ENCODE measurements at places on chromosomes 5 and 9. TPM values are rescaled to one million over a fixed set of nuclear protein-coding genes. Genes with fewer than 3 reads are reported as not detected.

DNA sequence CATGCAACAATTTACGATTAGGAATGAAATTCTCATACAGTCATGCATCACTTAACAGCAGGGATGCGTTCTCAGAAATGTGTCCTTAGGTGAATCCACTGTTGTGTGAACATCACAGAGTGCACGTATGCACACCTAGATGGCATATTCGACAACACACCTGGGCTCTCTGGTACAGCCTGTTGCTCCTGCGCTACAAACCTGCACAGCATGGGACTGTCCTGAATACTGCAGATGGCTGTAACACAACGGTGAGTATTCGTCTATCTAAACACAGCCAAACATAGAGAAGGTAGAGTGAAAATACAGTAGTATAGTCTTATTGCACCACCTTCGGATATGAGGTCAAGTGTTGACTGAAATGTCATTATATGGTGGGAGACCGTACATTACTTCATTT lies 44.0 kb upstream of the LCP2 start:
- no peak overlapping the region for H3K4me3 ChIP-seq
- no peaks in the 10 kb centered on the region for H3K4me1 ChIP-seq
- H3K27ac ChIP-seq: no peak overlapping the region
- H3K27me3 ChIP-seq: no peaks in the 10 kb centered on the region
- DNase-seq: no peak

GRCh38 chr9:35341585-35341984 lies 148.3 kb upstream of the RUSC2 start:
- no peak for DNase-seq
- no peaks in the 10 kb centered on the region for H3K27me3 ChIP-seq
- H3K36me3 ChIP-seq: no peaks in the 10 kb centered on the region
- no peak overlapping the region for H3K4me3 ChIP-seq
- H3K27ac ChIP-seq: no peak overlapping the region
- H3K4me1 ChIP-seq: no peaks in the 10 kb centered on the region

GRCh38 chr5:142014911-142015584 lies 2.2 kb upstream of the GNPDA1 start:
- peak overlapping the region; percentile 90 for H3K27ac ChIP-seq
- H3K27me3 ChIP-seq: no peaks in the 10 kb centered on the region

DNA sequence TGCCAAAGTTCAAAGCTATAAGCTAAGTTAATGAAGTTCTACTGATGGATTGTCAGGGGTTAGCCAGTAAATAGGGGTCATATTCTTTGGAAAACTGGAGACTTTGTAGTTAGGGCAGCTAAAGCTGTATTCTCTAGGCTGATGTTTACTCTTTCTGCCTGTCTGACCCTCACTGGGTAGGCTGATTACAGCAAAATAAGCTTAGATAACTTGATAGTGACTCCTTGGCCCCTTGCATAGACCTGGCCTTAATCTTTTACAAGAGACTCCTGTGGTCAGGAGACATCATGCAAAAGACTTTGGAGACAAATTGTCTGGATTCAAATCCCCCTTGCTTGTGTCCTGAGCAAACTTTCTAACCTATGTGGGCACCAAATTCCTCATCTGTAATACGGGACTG lies 314.4 kb upstream of the MSX2 start:
- H3K4me1 ChIP-seq: no peaks in the 10 kb centered on the region
- peaks cover 10% of the 10 kb centered on the region for H3K27me3 ChIP-seq
- no peaks in the 10 kb centered on the region for H3K36me3 ChIP-seq
- DNase-seq: no peak
- H3K4me3 ChIP-seq: no peak overlapping the region

GRCh38 chr9:82108474-82108873 lies 119.9 kb downstream of the SPATA31D1 start:
- no peak overlapping the region for H3K4me3 ChIP-seq
- H3K36me3 ChIP-seq: no peaks in the 10 kb centered on the region
- H3K4me1 ChIP-seq: no peaks in the 10 kb centered on the region
- H3K27me3 ChIP-seq: no peaks in the 10 kb centered on the region
- H3K27ac ChIP-seq: no peak overlapping the region
- no peak for DNase-seq

GRCh38 chr9:36113999-36114398 lies 22.5 kb upstream of the GLIPR2 start:
- H3K4me1 ChIP-seq: no peaks in the 10 kb centered on the region
- DNase-seq: no peak
- H3K27ac ChIP-seq: no peak overlapping the region
- H3K4me3 ChIP-seq: no peak overlapping the region
- peaks cover 3% of the 10 kb centered on the region for H3K36me3 ChIP-seq
- H3K27me3 ChIP-seq: no peaks in the 10 kb centered on the region

GRCh38 chr5:169831331-169831730 lies 149.0 kb downstream of the INSYN2B start:
- H3K4me1 ChIP-seq: no peaks in the 10 kb centered on the region
- no peak overlapping the region for H3K4me3 ChIP-seq
- DNase-seq: no peak

GRCh38 chr9:70589571-70590314 lies 175.3 kb upstream of the KLF9 start:
- no peak overlapping the region for H3K27ac ChIP-seq
- no peaks in the 10 kb centered on the region for H3K4me1 ChIP-seq
- H3K4me3 ChIP-seq: no peak overlapping the region

DNA sequence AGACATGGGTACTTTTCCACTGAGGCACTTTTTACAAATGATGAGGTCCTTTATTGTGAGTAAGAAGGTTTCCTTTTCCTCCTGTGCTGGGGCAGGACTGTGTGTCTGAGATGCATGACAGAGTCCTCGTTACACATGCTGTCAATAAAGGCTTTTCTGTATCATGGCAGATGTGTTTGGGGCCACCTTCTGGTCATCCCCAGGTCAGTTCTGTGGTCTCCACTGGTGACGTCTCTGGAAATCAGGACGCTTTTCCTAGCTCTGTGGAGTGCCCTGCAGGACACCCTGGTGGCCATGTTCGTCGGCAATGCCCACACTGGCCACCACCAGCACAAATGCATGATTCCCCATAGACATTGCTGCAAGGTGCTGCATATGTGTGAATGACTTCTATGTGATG lies 2.8 kb downstream of the CMBL start:
- peak; percentile 56 for DNase-seq
- H3K4me3 ChIP-seq: no peak overlapping the region
- no peaks in the 10 kb centered on the region for H3K36me3 ChIP-seq
- H3K27me3 ChIP-seq: no peaks in the 10 kb centered on the region
- peaks cover 52% of the 10 kb centered on the region for H3K4me1 ChIP-seq

DNA sequence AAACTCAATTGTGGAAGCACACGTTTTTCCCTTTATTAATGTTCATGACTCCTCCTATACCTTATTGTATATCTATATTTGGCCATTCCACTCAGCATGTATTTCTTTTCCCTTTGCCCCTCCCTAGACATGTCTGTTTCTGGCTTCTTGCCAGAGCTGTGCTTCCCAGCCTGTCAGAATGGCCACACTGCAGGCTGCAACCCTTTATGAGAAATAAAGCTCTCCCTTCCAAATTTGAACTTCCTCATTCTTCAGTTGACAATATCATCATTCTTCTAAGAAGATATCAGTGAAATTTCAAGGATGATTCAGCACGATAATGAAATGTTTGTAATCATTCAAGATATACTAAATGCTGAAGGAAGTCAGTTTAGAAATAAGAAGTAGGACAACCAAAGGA lies 107.6 kb upstream of the PRSS3 start:
- H3K4me3 ChIP-seq: no peak overlapping the region
- H3K36me3 ChIP-seq: no peaks in the 10 kb centered on the region
- no peaks in the 10 kb centered on the region for H3K27me3 ChIP-seq

- H3K27me3 ChIP-seq: no peaks in the 10 kb centered on the region
- no peak overlapping the region for H3K4me3 ChIP-seq
- no peak for DNase-seq
- H3K36me3 ChIP-seq: no peaks in the 10 kb centered on the region
- no peak overlapping the region for H3K27ac ChIP-seq
Measured at GRCh38 chr9:11868795-11869194, 824.4 kb upstream of the TYRP1 start.

DNA sequence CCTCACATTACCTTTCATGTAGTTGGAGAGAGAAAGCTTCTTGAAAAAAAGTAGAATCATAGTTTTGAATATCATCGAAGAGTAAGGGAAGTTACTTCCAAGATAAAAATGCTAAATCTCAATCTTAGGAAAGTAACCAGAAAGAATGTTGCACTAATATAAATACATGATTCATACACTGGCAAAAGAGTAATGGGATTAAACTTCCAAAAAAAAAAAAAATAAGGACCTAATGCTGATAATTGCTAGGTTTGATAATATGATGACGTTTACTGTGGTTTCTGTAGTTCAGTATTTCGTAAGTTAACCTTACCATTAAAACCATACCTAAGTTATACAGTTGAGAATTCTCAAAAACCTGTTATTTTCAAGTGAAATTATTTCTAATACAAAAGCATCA lies 573.8 kb upstream of the CDH9 start:
- H3K27me3 ChIP-seq: no peaks in the 10 kb centered on the region
- DNase-seq: no peak
- no peaks in the 10 kb centered on the region for H3K36me3 ChIP-seq
- H3K27ac ChIP-seq: no peak overlapping the region
- no peak overlapping the region for H3K4me3 ChIP-seq
- H3K4me1 ChIP-seq: no peaks in the 10 kb centered on the region

GRCh38 chr9:135075234-135076142 lies 12.0 kb upstream of the OLFM1 start:
- peak overlapping the region; percentile 34 for H3K4me3 ChIP-seq
- H3K27me3 ChIP-seq: no peaks in the 10 kb centered on the region
- H3K27ac ChIP-seq: no peak overlapping the region
- H3K4me1 ChIP-seq: no peaks in the 10 kb centered on the region
- DNase-seq: peak; percentile 48
- H3K36me3 ChIP-seq: no peaks in the 10 kb centered on the region

BNC2 gene
- 0.25 TPM for total RNA-seq

PCYOX1L gene
- 0.63 TPM for total RNA-seq

FNIP1 gene
- 23.4 TPM for total RNA-seq

ITGA2 gene
- total RNA-seq: 0.43 TPM

ACSL6 gene
- 2.6 TPM for total RNA-seq

SEMA6A gene
- 8.5 TPM for total RNA-seq

TIFAB gene
- total RNA-seq: not detected

INSL4 gene
- total RNA-seq: not detected

ATP6V1G1 gene
- 48.4 TPM for total RNA-seq

FBXW2 gene
- total RNA-seq: 26.5 TPM
